ENCODE measurements at places on chromosomes 13 and 19.
A peak's percentile ranks its signal among the peaks of the same experiment; 100 is the strongest.

- DNase-seq, result no peak
Measured at GRCh38 chr19:14748601-14749000, 29.8 kb downstream of the ADGRE2 start.

DNA sequence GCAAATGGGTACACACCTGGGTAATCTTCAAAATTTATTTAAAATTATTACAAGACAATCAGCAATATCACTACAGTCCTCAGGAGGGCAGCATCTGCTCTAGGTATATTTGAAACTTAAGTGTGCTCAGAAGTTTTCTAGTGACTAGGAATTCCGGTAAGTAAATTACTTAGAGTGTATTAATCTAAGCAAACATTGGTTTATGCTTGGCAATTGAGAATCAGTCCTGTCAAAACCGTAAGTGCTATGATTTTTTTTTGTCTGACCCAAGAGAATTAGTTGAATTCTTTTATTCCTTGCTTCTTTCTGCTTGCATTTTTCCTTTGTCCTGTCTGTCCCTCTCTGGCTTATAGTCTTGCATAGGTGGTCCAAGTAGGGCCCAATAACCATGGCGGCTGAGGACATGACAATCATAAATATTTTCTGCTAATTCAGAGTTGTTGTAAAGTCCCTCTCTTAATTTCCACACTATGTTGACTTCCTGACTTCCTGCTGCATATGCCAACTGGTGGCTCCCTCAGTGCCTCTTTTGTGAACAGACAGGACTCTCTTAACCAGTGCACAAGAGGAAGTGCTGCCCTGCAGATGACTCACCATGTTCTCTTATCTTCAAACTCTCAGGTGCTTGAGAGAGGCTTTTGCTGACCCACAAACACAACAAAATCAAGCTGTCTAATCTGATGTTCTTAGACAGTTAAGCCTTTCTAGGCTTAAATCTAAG, 82.2 kb downstream of the SLAIN1 start:
- DNase-seq, result peak; percentile 26

DNA sequence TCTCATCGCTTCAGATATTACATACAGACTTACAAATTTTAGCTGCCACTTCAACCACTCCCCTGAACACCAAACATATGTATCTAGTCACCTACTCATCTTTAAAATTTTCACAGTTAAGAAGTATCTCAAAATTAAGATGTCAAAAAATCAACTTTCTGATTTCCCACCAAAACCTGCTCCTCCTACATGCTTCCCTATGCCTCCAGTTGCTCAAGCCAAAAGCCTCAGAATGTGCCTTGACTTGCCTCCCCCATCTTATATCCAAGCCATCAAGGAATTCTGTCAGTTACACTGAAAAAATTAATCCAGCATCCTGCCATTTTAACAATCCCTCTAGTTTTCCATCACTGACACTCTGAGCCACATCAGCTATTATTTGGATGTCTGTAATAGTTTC, 85.0 kb downstream of the SPRY2 start:
- no peak for DNase-seq

- no peak for DNase-seq
Measured at GRCh38 chr19:13408889-13409518, 97.3 kb downstream of the CACNA1A start.

DNA sequence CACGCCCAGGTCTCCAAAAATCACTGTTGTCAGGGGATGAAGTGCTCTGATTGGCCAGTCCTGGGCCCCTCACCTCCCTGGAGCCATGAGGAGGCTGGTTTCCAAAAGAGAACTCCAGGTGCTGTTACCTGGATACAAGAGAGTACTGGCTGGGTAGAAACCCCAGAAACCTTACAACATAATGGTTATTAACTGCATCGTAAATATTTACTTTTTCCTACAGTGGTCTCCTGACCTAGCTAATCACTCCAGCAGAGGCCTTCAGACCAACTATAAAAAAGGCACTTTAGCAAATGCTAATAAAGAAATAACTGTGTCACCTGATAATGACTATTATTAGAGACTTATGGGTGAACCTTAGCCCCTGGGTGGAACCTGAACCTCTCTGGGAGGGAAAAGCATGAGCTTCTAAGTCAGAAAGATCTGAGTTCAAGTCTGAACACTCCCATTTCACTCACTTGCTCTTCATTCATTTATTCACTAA, 1.5 kb upstream of the IGSF23 start:
- no peak for DNase-seq

DNA sequence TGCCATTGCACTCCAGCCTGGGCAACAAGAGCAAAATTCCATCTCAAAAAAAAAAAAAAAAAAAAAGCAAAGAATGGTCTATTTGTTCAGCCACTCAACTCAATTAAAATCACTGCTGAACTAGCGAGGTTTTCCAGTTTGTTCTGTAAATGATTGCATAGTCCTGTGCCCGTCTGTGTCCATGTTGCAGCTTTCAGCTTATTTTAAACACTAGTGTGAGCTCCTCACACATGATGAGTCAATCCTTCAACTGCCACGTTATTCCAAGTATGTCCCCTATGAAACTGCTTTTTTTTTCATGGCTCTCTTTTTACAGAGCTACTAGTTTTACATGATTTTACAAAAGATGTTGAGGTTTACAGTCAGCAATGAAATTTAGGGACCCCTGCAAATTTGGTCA, 12.2 kb downstream of the SUGP2 start:
- DNase-seq, result no peak

GRCh38 chr13:99043831-99044231, 66.0 kb upstream of the DOCK9 start:
- DNase-seq, result no peak

- DNase-seq, result no peak
Measured at GRCh38 chr13:112073245-112074138, 6.5 kb downstream of the SOX1 start.

- no peak for DNase-seq
Measured at GRCh38 chr19:1177322-1178114, 3.5 kb upstream of the SBNO2 start.

GRCh38 chr13:53343361-53343744, 314.7 kb downstream of the OLFM4 start:
- DNase-seq, result no peak

DNA sequence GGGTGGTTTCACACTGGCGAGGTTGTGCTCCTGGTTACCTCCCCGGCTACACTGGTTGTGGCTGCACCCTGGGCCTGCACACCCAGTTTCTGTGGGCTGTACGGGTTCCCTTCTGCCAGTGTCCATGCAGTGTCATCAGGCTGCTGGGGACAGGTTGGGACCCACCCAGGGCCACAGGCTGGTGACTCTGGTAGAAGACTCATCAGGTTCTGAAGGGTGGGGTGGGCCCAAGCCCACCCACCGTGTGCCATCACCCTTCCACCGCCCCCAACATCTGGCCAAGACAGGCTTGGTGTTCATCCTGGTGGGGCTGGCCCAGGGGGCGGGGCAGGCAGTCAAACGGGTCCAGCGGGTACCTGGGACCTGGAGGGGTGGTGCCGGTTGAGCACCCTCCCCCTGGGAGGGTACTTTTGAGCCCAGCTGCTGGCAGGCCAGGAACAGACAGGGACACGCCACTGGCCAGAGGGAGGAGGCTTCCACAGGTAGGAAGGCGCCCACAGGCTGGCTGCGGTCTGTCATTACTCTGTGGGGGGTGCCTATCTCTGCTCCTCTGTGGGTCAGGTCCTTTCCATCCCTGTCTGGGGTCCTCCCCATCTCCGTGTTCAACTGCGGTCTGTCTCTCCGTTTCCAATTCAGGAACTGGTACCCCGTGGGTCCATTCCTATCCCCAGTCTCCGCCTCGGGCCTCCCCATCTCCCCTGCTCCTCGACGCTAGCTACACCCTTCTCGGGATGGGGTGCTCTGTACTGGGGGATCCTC, at the start of gene RNF225:
RNF225 (plus strand) TSS at position 437 of the 759 bp plus-strand sequence. CDS start 434 bp downstream, outside the sequence.
- no peak for DNase-seq

DNA sequence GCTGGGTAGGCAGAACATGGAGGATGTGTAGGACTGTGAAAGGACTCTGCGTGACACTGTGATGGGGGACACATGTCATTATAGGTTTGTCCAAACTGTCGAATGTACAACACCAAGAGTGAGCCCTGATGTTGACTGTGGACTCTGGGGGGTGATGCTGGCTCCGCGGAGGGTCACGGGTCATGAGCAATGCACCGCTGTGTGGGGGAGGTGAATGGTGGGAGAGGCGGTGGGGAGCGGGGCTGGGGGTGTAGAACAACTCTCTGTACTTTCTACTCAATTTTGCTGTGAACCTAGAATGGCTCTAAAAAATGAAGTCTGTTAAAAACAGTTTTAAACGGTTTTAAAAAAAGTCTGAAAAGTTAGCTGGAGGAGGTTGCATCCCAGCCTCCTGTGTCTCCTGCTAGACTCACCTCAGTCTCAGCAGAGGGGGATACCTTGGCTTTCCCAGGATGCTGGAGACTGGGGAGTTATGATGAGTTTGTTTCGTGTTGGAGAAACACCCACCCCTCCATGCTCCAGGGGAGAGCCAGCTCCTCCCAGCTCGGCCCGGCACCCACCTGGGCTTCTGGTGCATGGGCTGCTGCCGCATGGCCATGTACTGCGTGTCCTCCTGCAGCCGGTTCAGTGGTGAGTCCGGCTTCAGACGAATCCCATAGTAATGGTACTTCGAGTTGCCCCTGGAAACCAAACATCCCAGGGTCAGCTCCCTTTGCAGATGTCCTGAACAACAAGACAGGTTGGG, 34.7 kb upstream of the RANBP3 start:
- DNase-seq, result no peak

- no peak for DNase-seq
Measured at GRCh38 chr19:8034178-8034525, 18.4 kb upstream of the CCL25 start.

GRCh38 chr19:10289836-10290356, at the start of gene ICAM5:
TSS of gene ICAM5 (plus strand) at chr19:10289952. CDS start at chr19:10290044, 92 bp downstream.
- DNase-seq, result no peak

GRCh38 chr13:67150608-67151007, 79.5 kb downstream of the PCDH9 start:
- DNase-seq, result no peak

- DNase-seq, result no peak
Measured at GRCh38 chr19:4103080-4103433, 20.9 kb downstream of the MAP2K2 start.

GRCh38 chr19:47518139-47518538, 3.3 kb upstream of the NAPA start:
- DNase-seq, result peak; percentile 44

DNA sequence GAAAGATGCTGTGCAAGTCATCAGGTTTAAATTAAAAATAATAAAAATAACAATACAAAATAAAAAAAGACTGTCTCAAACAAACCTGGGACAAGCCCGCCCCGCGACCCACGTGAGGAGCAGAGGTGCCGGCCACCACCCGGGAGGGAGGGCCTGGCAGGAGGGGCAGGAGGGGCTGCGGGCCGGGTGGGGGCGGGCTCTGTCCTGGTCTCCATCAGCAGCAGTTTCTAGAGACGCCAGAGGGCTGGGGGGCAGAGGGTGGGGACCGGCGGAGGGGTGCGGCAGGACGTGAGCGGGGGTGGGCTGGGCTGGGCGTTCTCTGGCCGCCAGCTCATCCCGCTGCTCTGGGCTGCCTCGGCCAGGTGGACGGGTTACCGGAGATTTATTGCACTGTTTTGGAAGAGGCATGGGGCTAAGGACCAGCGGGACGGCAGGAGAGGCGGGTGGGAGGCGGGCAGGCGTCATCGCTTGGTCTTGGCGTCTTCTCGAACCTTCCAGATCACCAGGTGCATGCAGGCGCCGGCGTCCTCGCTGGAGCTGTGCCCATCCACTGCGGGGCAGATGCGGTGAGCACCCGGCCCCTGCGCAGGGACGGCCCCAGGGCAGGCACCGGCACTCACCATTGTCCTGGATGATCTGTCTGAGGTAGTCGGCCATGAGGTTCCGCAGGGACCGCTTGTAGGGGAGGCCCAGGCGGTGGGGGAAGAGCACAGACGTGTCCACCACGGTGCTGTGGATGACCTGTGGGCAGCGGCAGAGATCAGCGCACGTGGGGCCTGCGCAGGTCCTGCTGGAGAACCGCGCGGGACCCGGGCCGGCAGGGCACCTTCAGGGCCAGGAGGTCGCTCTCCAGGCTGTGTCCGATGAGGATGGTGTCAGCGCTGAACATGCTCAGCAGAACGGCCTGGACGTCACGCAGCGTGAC, 3.8 kb upstream of the ATP8B3 start:
- DNase-seq, result no peak

DNA sequence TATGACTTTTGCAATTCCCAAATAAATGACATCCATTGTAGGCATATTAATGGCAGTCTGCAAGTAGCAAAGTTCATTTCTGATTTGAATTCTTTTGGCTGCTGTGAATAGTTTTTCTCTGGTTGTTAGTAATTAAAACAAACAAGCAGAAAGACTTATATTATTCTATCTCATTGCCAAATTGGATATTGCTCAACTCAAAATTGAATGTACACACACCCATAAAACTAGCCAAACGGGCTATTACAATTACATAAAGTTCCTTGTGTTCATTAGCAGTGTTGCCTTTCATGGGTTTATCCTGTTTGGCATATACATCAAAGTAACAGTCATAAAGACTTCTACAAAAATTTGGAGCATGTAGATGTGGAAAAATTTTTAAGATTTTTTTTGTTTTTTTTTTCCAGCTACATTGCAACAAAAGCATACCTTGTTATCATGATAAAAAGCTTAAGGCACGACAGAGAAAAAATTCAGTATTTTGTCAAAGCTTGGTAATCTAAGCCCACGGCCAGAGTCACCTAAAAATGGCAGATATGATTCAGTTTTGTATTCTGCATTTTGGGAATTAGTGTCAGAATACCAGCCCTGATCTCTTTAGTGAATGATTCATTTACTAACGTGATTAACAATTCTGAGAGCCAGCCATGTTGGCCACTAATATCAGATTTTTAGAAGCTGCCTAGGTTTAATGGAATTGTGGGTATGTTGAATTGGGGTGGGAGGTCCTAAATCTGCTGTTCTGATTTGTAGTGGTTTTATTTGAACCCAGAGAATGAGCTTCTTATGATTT, 108.4 kb downstream of the KLF5 start:
- no peak for DNase-seq

DNA sequence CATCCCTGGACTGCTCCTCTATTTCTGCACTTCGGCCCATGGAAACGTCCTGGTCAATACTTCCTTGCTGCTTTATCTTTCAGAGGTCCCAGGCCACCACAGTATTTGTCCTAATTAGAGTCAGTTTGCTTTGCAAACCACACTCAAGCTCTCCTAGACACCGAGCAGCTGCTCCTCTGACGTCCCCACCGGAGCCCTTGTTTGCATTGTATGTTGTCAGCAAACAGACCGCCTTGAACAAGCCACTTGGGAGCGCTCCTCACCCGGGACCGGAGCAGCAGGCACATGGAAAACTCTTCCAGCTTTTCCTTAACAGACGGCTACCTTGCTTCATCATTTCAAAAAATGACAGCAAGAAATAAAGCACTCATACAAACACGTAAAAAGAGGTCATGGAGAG, 51.5 kb upstream of the GTF3A start:
- DNase-seq, result no peak

GRCh38 chr13:22018076-22018835, 347.4 kb downstream of the FGF9 start:
- DNase-seq, result no peak

DNA sequence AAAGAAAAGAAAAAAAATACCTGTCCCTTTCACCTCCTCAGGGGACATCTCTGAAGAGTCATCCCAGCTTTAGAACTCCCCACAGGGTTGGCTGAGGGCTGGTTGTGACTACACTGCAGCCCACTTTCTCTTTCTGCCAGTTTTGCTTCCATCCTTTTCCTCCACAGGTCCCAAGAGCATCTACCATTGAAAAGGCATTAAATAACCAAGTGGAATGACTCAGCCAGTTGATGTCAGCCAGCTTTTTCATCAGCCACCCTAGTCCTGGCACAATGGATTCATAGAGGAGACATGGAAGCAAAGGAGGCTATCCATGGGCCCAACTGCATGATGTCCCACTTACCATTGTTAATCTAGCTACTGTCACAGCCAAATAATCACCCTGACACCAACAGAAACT, 9.2 kb upstream of the RCBTB1 start:
- no peak for DNase-seq

- DNase-seq, result peak; percentile 18
Measured at GRCh38 chr19:6738787-6739389, 592 bp upstream of the TRIP10 start.
